ENCODE measurements at places on chromosomes 1 and 21. TPM values are rescaled to one million over a fixed set of nuclear protein-coding genes. Genes with fewer than 3 reads are reported as not detected.

DNA sequence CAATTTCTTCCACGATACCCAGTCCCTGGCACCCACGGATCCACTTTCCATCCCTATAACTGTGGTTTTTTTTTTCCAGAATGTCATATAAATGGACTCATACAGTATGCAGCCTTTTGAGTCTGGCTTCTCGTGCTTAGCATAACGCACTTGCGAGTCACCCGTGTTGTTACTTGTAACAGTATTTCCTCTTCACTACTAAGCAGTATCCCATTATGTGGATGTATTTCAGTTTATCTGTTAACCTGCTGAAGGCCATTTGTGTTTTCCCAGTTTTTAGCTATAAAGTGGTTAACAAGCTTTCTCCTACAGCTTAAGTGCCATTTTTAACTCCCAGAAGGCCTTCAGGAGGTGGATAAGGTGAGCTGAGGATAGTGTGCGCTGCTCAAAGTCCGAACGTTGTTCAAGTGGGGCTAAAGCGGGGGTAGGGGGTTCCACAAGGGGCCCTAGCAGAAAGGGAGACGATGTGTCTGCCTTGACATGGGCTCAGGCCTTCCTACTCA lies 829 bp downstream of the ADAR start:
- DNase-seq: no peak
- H3K27me3 ChIP-seq: no peaks in the 10 kb centered on the region
- peaks cover 64% of the 10 kb centered on the region for H3K4me1 ChIP-seq
- peak overlapping the region; percentile 94 for H3K4me3 ChIP-seq
- H3K27ac ChIP-seq: peak overlapping the region; percentile 97

GRCh38 chr1:8023287-8023994 lies 2.7 kb downstream of the ERRFI1 start:
- H3K27me3 ChIP-seq: peaks cover 6% of the 10 kb centered on the region
- no peak overlapping the region for H3K4me3 ChIP-seq
- H3K4me1 ChIP-seq: peaks cover 14% of the 10 kb centered on the region
- DNase-seq: no peak

DNA sequence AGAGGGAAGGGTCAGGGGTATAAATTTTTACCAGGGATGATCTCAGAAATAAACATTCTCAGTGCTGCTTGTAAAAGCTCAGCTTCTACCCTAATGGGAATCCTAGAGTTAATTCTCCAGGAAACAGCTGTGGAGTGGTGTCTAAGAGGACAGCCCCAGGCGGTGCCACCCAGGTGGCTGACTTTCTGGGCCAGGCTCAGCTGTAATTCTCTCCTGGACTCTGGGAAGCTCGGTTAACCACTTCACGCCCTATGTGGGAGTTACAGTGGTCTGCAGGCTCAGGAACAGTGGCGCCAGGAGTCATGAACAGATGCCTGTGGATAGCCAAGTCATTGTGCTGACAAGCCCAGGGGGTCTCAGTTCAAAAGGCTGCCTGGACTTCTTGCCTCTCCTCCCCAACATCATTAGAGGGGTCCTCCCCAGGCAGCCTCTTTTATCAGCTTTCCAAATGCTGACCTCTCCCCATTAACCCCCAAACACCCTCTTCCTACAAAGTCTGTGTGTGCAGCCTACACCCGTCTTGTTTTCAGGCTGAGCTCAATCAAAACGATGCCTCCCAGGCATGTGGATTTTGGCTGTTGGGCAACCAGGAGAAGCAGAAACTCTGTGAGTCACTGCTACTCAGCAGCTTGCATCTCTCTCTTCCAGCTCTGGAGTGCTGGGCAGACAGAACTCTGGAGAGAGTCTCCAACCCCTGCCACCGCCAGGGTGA lies 1.2 kb downstream of the HHIPL2 start:
- H3K27me3 ChIP-seq: no peaks in the 10 kb centered on the region
- H3K4me3 ChIP-seq: no peak overlapping the region
- DNase-seq: no peak
- no peaks in the 10 kb centered on the region for H3K4me1 ChIP-seq

DNA sequence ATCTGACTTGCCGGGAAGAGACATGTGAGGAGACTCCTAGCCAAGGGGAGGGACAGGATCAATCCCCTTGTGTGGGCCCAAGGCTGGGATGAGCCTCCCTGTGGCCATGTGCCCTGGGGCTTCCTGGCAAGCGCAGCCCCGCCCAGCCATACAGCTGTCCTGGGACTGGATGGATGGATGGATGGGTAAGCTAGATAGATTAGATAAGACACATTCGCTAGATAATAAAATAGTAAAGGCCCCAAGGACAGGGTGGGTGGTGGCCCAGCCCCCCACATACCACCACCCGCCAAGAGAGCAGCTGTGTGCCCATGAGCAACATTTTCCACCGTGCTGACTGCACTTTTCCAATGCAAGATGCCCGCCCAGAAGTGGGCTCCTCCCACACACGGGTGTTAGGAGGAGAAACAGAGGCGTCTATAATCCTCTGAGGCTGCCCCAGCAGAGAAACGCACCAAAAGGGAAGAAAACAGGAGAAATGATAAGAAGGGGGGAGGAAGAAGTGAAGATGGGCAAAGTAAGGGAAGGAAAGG lies 25.1 kb downstream of the ZBTB17 start:
- H3K27me3 ChIP-seq: no peaks in the 10 kb centered on the region
- H3K27ac ChIP-seq: peak overlapping the region; percentile 79
- peaks cover 71% of the 10 kb centered on the region for H3K4me1 ChIP-seq
- no peak overlapping the region for H3K4me3 ChIP-seq
- peaks cover 17% of the 10 kb centered on the region for H3K36me3 ChIP-seq
- peak; percentile 40 for DNase-seq

- no peaks in the 10 kb centered on the region for H3K36me3 ChIP-seq
- no peaks in the 10 kb centered on the region for H3K27me3 ChIP-seq
- H3K4me3 ChIP-seq: no peak overlapping the region
- DNase-seq: no peak
Observed at GRCh38 chr1:209597499-209597898, 14.0 kb downstream of the CAMK1G start.

DNA sequence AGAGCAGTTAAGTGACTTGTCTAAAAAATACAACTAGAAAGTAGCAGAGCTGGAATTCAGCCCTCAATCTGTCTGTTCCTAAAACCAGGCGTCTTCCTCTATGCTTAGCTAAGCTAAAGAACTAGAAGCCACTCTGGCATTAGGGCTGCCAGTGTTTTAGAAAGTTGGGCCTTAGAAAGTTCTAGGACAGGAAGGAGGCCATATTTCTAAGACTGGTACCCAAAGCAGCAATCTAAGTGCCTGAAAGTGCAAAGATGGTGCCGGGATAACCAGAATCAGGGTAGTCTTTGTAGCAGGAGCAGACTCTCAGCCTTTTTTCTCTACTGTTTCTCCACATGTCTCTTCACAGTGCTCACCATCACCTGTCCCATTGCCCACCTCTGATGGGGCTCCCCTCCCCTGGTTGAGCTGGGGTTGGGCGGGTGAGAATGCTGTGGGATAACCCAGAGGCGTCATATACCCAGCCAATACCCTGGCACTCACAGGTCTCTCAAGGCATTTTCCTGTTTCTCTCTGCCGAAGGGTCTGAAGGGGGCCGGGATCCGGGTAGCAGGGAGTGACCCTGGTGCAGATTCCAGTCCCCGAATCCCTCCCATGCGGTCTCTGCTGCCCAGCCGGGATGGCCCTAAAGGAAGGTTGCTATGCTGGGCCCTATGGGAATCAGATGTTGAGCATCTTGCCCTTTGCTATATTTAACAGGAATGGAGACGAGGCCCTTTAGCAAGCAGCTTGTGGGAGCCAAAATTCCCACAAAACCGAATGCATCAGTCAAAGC lies 1.1 kb upstream of the RCSD1 start:
- H3K27me3 ChIP-seq: no peaks in the 10 kb centered on the region
- H3K36me3 ChIP-seq: peaks cover 3% of the 10 kb centered on the region
- peaks cover 65% of the 10 kb centered on the region for H3K4me1 ChIP-seq
- DNase-seq: no peak

Gene MRPL9
- 82.8 TPM for total RNA-seq

DNA sequence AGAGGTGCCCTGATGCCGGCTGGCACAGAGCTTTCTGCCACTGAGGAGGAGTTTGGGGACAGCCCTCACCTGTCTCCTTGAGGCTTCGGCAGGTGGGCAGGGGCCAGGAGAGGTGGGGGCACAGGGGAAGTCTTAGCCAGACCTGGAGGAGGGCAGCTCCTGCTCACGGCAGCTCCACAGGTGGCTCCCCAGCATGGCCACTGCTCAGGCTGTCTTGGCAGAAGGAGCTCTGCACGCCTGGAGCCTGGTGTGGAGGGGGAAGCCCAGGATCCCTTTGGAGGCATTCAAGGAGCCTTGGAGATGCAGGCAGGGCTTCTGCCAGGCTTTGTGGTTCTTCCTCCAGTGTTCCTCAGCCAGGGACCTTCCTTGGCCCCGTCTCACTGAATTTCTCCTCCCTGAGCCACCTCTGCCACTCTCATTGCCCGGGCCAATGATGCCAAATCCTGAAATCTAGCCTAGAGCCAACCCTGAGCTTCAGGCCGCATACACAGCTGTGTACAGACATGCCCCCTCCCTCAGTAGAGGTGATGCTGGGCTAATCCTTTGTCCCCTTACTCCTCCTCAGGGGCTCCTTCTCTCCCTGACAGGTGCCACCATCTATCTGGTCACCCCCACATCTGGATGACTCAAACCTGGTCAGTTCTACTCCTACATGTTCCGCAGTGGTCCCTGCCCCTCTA lies 251.8 kb upstream of the VAMP3 start:
- no peak for DNase-seq
- H3K4me3 ChIP-seq: no peak overlapping the region
- H3K27me3 ChIP-seq: no peaks in the 10 kb centered on the region
- no peaks in the 10 kb centered on the region for H3K4me1 ChIP-seq
- no peak overlapping the region for H3K27ac ChIP-seq

GRCh38 chr1:30325085-30325935 lies 398.1 kb downstream of the MATN1 start:
- H3K27me3 ChIP-seq: no peaks in the 10 kb centered on the region
- H3K4me1 ChIP-seq: no peaks in the 10 kb centered on the region
- H3K4me3 ChIP-seq: no peak overlapping the region
- no peak for DNase-seq
- no peaks in the 10 kb centered on the region for H3K36me3 ChIP-seq

DNA sequence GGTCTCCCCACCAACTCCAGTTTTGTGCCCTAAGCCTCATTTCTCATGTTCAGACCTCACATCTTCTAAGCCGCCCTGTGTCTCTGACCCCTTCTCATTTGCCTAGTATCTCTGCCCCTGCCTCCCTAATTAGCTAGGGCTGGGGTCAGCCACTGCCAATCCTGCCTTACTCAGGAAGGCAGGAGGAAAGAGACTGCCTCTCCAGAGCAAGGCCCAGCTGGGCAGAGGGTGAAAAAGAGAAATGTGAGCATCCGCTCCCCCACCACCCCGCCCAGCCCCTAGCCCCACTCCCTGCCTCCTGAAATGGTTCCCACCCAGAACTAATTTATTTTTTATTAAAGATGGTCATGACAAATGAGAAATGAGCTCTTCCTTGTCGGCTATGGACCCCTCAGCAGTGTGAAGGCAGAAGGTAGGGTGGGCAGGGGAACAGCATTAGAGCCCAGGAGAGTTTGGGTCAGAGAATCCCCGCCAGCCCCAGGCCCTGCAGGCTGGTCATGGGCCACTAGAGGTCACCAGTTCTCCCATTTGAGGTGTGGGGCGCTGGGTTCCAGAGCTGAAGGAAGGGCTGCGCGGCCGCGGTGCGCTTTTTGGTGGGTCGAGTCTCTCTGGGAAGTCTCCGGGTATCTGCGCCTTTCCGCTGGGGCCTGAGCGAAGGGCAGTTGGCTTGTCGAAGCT lies 11.5 kb downstream of the ADAMTSL4 start:
- peak; percentile 71 for DNase-seq
- peak overlapping the region; percentile 93 for H3K27ac ChIP-seq
- no peaks in the 10 kb centered on the region for H3K36me3 ChIP-seq
- peak overlapping the region; percentile 72 for H3K4me3 ChIP-seq

Gene LYPD8
- not detected for total RNA-seq

All from CD4-positive, alpha-beta memory T cell (primary cell).